ENCODE measurements at places on chromosomes 16 and 17.

- no peak for DNase-seq
Measured at GRCh38 chr16:64280317-64280716, 841.5 kb downstream of the CDH11 start.

- no peak for DNase-seq
Measured at GRCh38 chr16:48576927-48577326, 33.1 kb downstream of the N4BP1 start.

DNA sequence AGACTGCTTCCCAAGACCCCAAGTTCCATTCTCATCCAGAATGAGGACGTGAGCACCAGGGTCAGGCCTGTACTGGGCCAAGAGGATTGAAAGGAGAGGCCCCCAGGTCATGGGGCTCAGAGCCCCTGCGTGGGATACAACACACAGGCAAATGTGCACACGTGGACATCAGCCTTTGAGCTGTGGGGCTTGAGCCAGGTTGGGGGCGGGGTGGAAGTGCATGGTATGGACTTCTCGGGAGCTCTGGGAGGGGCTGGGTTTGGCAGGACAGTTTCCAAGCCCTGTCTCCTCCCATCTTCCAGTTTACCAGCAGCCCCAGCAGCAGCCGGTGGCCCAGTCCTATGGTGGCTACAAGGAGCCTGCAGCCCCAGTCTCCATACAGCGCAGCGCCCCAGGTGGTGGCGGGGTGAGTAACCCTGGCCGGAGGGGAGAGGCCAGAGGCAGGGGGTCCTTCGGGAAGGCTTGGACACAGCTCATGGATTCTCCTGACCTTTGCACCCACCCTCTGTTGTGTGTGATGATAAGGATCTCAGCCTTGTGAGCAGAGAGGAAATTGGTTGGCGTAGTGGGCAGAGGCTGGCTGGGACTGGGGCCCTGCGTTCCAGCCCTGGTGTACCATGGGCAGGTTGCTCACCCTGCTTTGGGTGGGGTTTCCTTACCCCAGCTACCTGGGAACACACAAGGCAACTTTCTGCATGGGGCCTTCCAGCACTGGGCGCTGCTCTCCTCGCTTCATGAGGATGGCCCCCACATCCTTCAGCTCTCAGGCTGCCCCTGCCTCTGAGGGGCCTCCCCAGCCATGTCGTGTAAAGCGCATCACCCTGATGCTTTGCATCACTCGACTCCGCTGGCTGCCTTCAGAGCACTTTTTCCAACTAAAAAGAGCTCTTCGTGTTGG is 10.4 kb upstream of the LASP1NB start:
- DNase-seq, result no peak

DNA sequence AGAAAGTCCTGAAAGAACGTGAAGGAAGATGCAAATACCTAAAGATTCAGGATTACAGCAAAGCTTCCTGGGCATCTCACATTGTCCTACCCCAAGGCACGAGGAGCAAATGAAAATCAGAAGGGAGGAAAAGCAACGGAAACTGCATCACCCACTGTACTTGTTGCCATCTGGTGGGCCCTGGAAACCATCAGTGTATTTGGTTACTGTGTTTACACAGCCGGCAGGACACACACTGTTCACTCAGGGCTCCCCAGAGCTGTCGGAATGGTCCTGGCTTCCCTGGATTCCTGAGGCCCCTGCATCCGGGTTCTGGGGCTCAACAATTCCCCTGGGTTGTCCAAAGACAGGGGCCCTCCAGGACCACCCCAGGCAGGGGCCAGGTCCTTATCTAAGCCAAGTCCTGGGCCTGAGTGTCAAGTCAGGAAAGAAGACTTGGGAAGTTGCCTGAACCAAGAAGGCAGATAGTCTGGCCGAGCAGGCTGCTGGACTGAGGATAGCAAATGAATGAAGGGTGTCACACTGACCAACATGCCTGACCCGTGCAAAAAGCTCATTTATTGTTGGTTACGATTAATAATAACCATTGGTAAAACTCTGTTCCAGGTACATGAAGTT is 52.8 kb downstream of the SOX9 start:
- no peak for DNase-seq

DNA sequence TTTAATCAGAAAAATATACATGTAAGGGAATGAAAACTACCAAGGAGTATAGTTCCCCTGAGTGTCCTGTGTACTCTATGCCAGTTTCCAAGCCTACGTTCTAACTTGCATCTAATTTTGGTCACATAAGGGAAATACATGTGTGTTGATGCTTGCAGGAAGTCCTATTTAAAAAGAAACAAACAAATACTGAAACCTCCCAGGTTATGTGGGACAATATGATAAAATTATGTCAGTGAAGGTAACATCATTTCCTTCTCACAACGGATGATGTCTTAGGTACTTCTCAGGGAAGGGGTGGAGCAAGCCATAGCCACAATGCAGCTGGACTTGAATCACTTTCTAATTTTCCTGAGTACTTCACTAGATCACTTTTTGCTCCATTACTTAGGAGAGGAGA is 115.9 kb downstream of the ZFHX3 start:
- no peak for DNase-seq

GRCh38 chr16:24279982-24280515 is 23.9 kb downstream of the CACNG3 start:
- no peak for DNase-seq

GRCh38 chr16:69209735-69210134 is 22.8 kb downstream of the SNTB2 start:
- DNase-seq, result no peak

- no peak for DNase-seq
Measured at GRCh38 chr17:29524692-29525091, 42.1 kb downstream of the ABHD15 start.

DNA sequence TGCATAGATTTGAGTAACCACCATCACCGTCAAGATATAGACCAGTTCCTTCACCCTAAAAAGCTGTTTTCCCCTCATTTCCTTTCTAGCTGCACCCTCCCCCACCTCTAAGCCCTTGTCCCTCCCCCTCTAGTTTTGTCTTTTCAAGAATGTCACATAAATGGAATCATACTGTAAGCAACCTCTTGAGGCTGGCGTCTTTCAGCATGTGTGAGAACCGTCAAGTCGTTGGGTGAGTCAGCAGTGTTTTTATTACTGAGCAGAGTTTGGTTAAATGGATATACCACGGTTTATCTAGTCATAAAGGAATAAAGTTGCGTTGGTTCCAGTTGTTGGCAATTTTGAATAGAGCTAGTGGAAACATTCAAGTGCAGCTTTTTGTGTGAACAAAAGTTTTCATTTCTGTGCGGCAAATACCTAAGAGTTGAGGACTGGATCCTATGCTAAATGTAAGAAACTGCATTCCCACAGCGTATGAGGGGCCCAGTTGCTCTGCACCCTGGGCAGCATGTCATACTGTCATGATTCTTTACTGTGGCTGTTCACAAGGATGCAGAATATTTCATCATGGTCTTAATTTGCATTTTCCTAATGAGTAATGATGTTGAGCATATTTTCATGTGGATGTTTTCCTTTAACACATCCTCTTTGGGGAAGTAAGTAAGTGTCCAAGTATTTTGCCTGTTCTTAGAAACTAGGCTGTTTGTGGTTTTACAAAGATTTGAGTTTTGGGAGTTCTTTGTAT is 264.3 kb downstream of the CPPED1 start:
- peak; percentile 47 for DNase-seq

DNA sequence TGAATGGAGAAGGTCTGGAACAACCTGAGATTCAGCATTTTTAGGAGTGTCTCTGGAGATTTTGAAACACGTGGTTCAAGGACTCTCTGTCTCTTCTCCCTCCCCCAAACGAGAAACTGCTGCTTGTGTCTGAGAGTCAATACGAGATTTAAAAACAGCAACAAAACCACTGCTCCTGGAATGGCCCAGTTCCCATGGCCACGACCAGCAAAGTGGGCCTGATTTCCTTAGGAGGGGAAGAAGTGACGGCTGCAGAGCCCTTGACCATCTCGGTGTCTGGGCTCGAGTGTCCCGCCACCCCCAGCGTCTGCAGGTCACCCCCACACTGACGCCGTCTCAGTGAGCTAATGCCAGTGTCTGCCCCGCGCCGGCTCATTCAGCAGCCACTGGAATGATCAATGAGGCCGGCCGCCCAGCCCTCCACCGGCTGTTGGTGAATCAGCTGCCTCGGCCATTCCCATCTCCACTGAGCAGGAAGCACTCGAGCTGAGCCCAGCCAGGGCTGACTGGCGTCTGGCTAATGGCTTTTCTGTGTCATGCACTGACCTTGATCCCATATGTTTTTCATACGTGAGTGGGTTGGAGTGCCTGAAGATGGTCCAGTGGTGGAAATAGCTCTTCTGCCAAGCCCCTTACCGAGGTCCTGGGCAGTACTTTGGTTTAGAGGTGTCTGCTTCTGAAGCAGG is 151.8 kb downstream of the PITPNC1 start:
- DNase-seq, result no peak

DNA sequence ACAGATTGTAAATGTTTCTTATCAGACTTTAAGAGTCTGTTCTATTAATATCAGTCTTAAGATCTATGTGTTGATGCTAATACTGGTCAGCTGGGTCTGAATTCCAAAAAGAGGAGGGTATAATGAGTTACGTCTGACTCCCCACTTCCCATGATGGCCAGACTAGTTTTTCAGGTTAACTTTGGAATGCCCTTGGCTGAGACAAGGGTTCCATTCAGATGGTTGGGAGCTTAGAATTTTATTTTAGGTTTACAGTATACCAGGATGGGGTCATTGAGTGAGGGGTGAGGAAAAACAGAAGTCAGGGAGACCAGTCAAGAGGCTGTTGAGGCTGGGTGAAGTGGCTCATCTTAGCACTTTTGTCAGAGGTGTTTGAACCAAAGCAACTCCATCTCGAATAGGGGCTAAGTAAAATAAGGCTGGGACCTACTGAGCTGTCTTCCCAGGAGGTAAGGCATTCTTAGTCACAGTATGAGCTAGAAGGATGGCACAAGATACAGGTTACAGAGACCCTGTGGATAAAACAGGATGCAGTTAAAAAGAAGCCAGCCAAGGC is 2.9 kb upstream of the TMEM231 start:
- DNase-seq, result no peak

GRCh38 chr17:82246365-82247181 is 17.7 kb downstream of the SLC16A3 start:
- no peak for DNase-seq

GRCh38 chr17:32385121-32385520 is 35.2 kb downstream of the ZNF207 start:
- no peak for DNase-seq

DNA sequence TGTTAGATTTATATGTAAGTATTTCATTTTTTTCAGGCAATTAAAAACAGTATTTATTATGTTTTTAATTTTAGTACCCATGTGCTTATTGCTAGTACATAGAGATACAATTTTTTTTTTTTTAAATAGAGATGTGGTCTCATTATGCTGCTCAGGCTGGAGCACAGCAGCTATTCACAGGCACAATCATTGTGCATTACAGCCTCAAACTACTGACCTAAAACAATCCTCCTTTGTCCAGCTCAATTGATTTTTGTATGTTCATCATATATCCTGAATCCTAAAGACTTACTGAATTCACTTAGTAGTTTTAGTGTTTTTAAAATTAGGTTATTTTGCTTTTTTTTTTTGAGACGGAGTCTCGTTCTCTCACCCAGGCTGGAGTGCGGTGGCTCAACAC is 26.3 kb downstream of the SPECC1 start:
- DNase-seq, result no peak

DNA sequence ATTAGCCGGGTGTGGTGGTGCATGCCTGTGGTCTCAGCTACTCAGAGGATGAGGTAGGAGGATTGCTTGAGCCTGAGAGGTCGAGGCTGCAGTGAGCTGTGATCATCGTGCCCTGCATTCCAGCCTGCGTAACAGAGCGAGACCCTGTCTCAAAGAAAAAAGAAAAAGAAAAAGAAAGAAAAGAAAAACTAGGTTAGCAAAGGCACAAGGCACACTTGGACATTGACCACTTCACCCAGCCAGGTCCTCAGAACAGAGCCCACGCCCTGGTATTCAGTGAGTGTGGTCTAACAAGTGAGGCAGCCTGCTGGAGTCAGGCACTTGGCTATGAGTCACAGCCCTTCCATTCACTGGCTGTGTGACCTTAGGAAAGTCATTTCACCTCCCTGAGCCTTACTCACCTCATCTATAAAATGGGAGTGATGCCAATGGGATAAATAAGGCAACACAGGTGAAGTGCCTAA is 10.4 kb downstream of the MILR1 start:
- no peak for DNase-seq

DNA sequence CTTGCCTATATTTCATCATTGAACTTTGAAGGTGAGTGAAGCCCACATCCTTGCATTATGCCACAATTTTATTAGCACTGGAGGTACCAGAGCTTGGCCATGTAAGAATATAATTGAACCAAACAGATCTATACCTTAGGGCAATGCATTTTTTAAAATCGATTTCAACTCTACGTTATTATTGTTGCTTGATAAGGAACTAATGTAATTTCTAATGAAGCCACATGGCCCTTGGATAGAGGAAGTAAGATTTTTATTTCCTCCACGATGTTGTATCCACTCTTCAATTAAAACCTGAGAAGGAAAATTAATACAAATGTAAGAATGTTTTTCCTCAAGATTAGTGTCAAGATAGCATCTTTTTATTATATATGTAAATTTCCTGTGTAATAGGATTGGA is 370.0 kb upstream of the EEF2KMT start:
- DNase-seq, result no peak

GRCh38 chr17:48455791-48456190 is 25.8 kb upstream of the SKAP1 start:
- DNase-seq, result no peak

- no peak for DNase-seq
Measured at GRCh38 chr16:17365211-17365541, 105.6 kb downstream of the XYLT1 start.

- DNase-seq, result no peak
Measured at GRCh38 chr17:7854078-7854777, 638 bp upstream of the TMEM88 start.

GRCh38 chr17:78748730-78749317 is 33.2 kb downstream of the CYTH1 start:
- DNase-seq, result peak; percentile 57

GRCh38 chr17:37731056-37731455 is 13.8 kb downstream of the HNF1B start:
- DNase-seq, result no peak

GRCh38 chr16:72857834-72858664 is 189.9 kb downstream of the ZFHX3 start:
- DNase-seq, result no peak

DNA sequence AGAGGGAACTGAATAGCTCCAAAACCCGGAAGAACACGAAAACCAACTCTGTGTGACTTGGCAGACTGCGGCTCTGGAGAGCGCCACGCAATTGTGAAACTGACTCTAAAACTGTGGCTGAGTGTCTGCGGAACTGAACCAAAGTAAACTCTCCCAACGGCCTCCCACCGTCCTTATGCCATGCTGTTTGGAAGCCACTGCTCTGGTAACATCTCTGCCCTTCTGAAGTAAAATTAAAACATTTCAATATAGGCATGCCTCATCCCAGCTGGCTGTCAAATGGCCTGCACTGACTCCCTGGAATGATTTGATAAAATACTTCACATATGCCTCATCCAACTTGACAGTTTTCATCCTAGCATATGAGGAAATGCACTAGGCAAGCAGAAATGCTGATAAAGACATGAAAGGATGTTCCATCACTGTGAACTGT is 70.2 kb downstream of the PARN start:
- no peak for DNase-seq
